PC-3 (cell line): ENCODE measurements at places on chromosomes 6 and 20. TPM values are rescaled to one million over a fixed set of nuclear protein-coding genes. Genes with fewer than 3 reads are reported as not detected.

The IMPG1 gene
- not detected in 2 replicates for total RNA-seq

The SSTR4 gene
- total RNA-seq, result not detected in 2 replicates

The PABPC1L gene
- total RNA-seq, result 32.0 and 40.7 TPM in 2 replicates

The GTSF1L gene
- total RNA-seq, result 0.52 TPM in 1 of 2 replicates, not detected in the other

The LY6G6C gene
- 0.22 TPM in 1 of 2 replicates, not detected in the other for total RNA-seq

DNA sequence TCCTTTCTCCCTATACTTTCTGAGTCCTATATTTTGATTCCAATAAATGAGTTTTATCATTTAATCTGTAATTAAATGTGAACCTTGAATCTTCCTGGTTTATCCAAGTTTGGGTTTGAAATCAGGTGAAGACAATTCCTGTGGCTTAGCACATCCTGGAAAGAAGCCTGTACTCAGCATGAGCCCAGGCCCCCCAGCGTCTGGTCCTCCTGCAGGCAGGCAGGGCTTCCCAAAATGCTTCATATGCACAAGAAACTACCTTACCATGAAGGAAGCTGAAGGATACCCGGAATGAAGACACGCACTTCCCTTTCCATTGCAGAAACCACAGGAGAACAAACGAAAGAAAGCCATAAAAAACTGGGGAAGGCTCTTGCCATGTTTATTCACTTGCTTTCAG is 157.4 kb upstream of the PDE10A start:
- no peak for DNase-seq

GRCh38 chr20:23995905-23996666 is 7.5 kb upstream of the GGTLC1 start:
- peak; percentile 60 for DNase-seq

GRCh38 chr6:72783035-72783434 is 161.2 kb downstream of the KCNQ5 start:
- no peak for DNase-seq

DNA sequence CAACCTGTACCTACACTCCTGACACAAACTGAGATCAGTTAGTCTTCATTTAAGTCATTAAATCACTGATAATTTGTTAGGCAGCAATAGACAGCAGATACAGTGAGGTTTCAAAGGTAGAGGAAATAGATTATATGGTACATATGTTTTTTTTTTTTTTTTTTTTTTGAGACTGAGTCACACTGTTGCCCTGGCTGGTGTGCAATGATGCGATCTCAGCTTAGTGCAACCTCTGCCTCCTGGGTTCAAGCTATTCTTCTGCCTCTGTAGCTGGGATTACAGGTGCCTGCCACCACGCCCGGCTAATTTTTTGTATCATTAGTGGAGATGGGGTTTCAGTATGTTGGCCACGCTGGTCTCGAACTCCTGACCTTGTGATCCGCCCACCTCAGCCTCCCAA is 38.2 kb upstream of the KIF13A start:
- DNase-seq, result no peak

DNA sequence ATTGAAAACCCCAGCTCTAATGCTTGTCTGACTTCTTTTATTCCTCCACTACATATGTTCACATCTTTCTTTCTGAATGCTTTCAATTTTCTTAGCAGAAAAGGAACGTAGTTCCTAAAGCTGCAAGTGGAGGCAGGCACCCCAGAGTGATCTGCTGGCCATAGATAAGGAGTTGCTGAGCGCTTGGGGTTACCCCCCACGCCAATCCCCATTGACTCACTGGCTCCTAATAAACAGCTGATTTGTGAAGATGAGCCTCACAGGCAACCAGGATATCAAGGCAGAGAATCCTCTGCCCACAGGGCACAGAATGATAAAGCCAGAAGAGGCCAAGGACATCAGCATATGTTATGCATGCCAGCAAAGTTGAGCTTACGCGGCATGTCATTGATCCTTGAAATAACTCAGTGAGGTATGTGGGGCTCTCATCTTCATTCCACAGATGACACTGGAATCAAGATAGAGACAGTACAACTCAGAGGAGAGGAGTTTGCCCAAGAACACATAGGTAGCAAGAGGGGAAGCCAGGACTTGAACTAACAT is 129.1 kb upstream of the PTPRT start:
- DNase-seq, result no peak

GRCh38 chr20:48892891-48893290 is 28.6 kb upstream of the ARFGEF2 start:
- no peak for DNase-seq

GRCh38 chr6:169310983-169311382 is 57.3 kb upstream of the THBS2 start:
- no peak for DNase-seq

DNA sequence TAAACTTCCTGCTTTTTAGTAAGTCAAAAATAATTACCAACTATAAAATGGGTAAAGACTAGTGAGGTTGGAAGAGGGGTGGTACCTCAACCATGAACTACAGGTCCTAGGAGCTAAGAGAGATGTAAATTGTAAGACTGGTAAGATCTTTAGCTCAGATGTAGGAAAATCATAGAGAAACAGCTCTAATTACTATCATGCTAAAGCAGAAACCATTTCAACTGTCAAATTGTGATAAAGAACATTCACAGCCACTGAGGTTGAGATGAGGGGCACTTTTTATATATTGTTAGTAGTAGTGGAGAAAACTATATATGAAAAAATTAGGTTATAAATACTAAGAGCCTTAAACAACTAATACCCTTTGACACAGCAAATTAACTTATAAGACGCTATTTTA is 20.0 kb downstream of the CDK19 start:
- no peak for DNase-seq
